Chondrocyte (in vitro differentiated cells): ENCODE measurements at places on chromosomes 16 and 17.
A peak's percentile ranks its signal among the peaks of the same experiment; 100 is the strongest.

DNA sequence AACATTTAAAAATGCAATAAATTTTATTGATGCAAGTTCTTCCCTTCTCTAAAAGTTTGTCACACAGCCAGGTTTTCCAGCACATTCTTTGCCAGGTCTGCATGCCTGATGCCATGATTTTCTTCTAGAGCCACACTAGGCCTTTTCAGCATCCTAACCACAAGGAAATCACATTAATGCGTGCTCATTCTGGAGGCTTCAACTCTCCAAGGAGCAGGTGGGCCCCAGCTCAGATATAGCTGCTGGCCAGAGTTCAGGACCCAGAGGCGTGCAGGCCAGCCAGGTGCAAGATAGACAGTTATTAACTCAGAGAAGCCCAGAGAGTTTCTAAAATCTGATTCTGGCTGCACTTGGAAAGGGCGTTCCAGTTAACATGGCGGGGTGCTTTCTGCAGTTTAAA lies 124.5 kb upstream of the MAF start:
- DNase-seq = no peak

DNA sequence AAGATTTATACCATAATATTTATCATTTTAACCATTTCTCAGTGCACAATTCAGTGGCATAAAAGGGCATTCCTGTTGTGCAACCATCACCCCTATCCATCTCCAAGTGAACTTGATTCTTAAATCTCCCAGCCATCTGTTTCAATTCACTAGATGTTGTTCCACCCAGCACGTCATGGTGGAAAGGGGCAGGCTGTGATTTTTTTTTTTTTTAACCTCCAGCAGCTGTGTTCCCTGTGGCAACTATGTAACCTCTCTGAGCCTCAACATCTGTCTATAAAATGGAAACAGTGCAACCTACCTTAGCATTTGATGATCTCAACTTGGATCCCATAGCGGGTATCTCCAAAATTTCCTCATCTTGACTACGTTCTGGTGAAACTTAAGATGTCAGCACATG lies 604.5 kb downstream of the WWOX start:
- DNase-seq = no peak

- DNase-seq = no peak
Measured at GRCh38 chr17:75370286-75370915, 35.1 kb downstream of the GRB2 start.

DNA sequence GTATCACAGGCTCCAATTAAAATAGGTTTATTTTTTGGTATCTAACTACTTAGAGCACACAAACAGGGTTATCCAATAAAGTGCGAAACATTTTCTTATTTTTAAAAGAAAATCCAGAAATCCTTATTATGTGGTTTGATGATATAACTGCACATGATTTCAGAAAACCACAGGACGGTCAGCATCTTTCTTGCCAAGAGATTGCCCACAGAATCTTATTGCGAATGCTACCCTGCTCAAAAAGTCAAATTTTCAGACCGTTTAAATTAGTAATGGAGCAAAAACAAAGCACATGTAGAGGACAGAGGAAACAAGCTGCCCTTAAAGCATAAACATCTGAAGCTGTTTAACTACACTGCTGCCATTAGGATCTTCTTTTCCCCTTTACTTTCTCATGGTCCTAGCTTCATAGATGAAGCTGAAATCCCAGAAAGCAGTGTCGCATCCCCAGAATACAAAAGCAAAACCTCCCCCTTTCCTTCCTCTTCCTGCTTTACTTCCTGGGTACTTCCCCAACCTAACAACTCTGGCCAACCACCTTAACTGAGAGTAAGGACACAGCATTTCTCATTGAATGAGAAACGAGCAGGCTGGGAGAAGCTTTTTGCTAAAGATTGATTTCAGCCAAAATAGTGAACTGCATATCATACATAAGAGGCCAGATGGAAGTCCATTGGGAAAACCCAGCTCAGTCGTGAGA lies 43.7 kb downstream of the CMTM4 start:
- no peak for DNase-seq

- DNase-seq = no peak
Measured at GRCh38 chr17:10716218-10716617, 13.6 kb downstream of the TMEM220 start.

GRCh38 chr16:58732545-58733247 lies 1.4 kb downstream of the GOT2 start:
- DNase-seq = no peak

- peak; percentile 86 for DNase-seq
Measured at GRCh38 chr17:80422276-80422675, 7.3 kb downstream of the ENDOV start.

DNA sequence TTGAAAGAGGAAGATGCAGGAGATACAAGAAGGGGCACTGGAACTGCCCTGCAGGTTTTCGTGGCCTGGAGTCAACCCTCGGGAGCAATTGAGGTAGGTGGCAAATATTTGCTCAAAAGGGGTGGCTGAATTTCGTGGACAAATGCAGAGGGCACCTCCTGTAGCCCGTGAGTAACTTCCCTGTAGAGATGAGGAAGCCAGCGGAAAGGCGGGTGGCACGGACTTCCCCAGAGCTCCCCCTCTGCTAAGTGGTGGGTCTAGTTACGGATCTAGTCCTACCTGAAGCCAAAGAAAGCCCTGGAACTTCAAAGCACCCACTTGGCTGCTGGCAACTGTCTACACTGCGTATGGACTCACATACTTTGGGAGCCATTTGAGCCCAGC lies 1.0 kb upstream of the ATP2C2 start:
- DNase-seq = no peak

- no peak for DNase-seq
Measured at GRCh38 chr17:7572338-7572587, 7.2 kb upstream of the CD68 start.

GRCh38 chr16:2026461-2027023 lies at the start of gene NHERF2:
NHERF2 (plus strand) TSS chr16:2026902; CDS start chr16:2027006, 104 bp downstream.
- DNase-seq = no peak

DNA sequence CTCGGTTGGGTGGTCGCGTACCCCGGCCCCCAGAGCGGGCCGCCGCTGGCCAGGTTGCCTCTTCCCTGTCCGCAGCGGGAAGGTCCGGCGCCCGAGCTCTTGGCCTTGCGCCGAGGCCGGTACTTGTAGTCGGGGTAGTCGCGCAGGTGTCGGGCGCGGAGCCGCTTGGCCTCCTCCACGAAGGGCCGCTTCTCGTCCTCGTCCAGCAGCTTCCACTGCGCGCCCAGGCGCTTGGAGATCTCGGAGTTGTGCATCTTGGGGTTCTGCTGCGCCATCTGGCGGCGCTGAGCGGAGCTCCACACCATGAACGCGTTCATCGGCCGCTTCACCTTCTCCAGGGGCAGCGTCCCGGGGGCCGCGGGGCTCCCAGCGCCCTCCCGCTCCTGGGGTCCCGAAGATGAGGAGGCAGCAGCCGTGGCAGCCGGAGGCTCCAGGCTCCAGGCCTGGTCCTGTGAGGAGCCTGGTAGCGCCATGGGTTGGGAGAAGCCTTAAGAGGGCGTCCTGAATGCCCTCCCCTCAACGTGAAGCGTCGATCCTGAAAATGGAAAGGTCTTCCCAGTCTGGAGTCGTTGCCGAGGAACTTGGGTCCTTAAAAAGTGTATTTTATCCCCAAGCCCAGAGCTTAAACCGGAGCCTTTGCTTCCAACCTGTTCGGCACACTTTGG lies 558 bp downstream of the SOX15 start:
- DNase-seq = peak; percentile 97

DNA sequence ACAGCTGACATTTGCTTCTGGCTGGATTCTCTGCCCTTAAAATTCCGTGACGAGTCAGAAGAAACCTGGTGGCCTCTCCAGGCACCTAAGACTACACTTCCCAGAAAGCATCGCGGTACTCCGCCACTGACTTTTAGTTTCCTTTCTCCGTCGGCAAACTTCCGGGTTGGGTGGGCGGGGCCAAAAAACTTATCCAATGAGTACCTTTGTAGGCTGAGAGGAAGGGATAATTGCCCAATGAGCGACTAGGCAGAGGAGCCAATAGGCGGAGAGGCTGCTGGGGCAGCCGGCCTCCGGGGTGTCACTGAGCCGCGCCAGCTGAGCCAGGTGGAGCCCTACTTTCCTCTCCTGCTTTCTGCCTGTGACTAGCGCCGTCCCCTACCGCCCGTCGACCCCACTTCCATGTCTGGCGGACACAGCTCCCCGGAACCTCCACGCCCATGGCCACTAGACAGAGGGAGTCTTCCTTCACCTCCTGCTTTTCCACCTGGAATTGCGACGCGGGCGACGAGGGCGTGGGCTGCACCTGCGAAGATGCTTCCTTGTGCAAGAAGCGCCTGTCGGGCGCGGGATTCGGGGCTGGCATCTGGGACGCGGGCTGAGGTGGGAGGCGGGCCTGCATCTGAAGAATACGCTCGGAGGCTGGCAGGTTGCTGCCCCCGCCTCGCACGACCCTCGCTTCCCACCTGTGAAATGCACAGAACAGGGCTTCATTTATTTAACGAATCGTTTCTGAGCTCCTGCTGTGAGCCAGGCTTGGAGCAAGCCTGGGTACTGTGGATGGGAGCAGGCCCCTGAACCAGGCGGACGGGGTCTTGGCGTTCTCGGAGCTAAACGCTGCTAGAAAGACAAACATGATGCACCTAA lies 16.5 kb upstream of the ARHGAP17 start:
- peak; percentile 95 for DNase-seq

DNA sequence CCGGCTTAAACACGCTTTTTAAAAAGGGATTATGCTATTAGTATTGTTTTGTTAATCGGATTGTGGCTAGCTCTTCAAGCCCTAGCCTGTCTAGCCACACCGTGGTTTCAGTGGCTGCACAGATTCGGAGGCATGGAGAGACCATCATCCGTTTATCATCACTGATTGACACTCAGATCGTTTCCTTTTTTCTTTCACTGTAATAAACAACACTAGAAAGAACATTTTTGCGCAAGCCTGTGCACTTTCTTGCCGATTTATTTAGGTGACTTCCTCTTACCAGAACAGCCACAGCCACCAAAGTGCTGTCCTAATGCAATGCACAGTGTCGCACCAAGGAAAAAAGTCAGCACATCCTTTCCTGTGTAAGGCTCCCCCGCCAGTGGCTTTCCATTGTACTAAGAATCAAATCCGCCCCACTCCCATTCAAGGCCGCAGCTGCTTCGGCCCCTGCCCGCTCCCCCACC lies 78.2 kb downstream of the CRISPLD2 start:
- no peak for DNase-seq

DNA sequence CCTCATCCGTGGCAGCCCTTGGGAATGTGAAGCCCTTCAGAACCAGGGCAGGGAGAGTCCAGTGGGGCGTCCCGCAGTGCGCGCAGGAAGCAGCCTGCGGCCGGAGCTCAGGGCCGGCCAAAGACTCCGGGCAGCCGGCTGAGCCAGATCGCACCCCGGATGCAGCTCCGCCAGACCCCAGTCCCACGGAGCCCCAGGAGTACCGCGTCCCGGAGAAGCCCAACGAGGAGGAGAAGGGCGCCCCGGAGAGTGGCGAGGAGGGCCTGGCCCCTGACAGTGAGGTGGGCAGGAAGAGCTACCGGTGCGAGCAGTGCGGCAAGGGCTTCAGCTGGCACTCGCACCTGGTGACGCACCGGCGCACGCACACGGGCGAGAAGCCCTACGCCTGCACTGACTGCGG lies 6.9 kb downstream of the ZNF205 start:
- peak; percentile 90 for DNase-seq

GRCh38 chr17:75749545-75750389 lies 15.2 kb downstream of the GALK1 start:
- no peak for DNase-seq

- peak; percentile 73 for DNase-seq
Measured at GRCh38 chr16:68492543-68493411, 44.5 kb upstream of the SMPD3 start.

DNA sequence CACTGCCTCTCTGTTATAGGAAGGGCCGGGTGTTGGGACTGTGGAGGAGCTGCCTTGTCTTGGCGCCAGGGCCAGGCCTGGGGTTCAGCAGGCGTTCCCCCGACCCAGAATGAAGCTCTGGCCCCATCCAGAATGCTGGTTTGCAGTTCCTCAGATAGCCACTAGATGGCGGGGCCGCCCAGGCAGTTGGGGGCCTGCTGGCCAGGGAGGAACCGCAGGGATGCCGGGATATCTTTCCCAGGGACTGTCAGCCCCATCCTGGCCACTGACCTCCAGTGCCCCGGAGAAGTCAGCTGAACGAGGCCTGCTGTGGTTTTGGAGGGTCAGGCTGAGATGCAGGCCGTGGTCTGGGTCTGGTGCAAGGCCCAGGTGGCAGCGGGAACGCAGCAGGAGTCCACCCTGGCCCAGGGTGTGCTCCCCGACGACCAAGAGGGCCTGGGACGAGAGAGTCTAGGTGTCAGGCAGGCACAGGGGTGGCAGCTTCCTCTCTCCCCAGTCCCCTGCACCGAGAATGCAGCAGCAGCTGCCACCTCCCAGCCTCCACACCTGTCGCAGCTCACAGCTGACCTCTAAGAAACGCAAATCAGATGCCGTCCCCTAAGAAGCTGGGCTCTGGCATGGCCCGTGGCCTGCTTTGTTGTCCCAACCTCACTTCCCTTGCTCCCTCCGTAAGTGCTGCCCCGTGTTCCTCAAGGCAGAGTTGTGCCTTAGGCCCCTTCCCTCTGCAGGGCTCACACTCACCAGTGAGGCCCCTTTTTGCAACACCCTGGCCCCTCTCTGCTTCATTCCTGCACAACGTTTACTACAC lies 51.2 kb downstream of the RMI2 start:
- peak; percentile 88 for DNase-seq

- DNase-seq = no peak
Measured at GRCh38 chr16:24509536-24509935, 29.8 kb upstream of the RBBP6 start.
